H9 (cell line): ENCODE measurements at places on chromosomes 2 and 18.
A peak's percentile ranks its signal among the peaks of the same experiment; 100 is the strongest.

- no peak for DNase-seq
Measured at GRCh38 chr2:113111823-113112287, 15.5 kb upstream of the IL1RN start.

- DNase-seq = no peak
Measured at GRCh38 chr2:108345951-108346350, 31.8 kb upstream of the SULT1C4 start.

DNA sequence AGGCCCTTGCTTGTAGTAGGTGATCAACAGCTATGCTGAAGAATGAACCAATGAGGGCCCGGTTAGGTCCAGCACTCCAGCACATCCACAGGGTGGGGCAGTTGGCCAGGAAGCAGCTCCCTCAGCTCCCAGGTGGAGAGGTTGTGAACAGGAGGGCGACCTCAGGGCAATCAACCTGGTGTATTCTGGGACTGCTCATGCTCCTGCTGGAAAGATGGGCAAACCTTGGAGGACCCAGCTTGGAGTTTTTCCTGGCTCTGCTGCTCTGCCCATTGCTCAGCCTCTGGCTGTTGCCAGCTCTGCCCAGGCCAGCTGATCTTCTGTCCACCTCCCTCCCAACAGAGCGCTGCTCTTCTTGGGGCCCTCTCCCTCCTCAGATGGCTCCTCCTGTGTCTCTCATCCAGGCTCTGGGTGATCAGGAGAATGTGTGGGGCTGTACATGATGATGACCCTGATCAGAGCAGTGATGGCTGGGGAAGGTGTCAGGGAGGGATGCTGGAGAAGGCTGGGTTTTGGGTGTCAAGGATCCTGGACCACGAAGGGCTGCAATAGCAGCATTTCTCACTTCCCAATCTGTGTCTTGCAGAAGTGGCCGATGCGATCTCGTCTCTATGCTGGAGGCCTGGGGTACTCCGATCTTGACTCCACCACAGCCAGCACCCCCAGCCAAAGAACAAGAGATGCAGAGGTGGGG is 3.4 kb downstream of the TCF23 start:
- DNase-seq = peak; percentile 65

DNA sequence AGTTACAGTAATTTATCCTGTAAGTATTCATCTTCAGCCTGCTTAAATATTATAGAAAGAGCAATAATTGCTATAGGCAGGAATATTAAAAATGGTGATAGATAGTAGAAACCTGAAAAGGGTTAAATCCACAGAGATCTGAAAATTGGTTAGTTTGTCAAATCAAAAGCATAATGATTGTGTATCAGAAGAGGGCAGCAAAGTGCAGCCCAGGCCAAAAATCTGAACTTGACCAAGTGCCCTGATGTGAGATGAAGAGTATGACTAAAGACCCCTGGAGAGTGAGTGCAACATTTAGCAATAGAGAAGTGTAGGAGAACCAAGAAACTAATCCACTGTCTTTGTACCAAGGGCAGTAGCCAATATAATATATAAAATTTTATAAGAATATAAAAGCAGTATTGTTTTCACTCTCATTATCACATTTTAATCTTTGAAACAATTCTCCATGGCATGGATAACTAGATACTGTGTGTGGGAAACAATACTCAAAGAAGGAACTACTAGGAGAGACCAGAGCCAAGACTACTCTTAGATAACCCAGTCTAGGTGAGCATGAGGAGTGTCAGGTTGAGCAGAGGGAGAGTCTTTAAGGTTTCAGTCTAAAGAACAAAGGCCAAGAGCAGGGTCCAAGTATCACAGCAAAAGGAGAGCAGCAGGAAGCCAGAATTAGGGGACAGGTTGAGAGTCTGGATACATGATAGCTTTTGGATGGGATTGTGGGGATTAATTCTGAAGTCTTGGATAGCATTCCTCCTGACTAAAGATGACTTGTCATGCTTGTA is 148.7 kb downstream of the CALCRL start:
- DNase-seq = no peak

DNA sequence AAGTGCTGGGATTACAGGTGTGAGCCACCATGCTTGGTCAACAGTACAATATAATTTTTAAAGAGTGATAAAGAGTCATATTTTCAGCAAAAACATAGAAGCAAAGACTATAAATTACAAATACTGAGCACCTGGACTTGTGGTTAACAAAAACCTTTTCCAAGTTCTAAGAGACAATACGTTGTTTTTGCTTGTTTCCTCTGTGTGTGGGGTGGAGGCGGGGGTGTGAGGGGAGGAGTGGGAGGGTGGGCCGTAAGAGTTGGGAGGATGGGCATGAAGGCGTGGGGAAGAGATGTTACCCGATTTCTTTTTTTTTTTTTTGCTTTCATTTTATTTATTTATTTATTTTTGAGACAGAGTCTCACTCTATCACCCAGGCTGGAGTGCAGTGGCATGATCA is 78.0 kb upstream of the WIPF1 start:
- DNase-seq = no peak

DNA sequence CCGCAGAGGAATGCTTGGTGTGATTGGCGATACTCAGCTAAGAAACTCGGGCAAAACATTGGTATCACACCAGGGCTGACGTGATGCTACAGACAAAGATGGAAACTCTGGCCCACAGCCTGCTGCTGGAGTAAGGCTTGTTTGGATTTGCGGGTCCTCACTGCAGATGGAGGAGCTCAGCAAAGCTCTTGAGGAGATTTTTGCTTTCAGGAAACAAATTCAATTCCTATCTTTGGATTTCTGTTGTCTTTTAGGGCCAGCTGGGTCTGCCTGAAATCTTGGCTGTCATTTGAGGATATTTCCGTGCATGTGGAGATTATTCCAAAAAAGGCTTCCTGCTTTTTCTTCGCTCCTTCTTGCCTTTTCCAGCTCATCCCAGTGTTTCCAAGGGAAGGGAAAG is 475.8 kb downstream of the TSN start:
- no peak for DNase-seq

- DNase-seq = no peak
Measured at GRCh38 chr2:140270224-140270623, 1490.0 kb upstream of the NXPH2 start.

GRCh38 chr2:11419781-11420180 is 46.2 kb downstream of the E2F6 start:
- DNase-seq = no peak

DNA sequence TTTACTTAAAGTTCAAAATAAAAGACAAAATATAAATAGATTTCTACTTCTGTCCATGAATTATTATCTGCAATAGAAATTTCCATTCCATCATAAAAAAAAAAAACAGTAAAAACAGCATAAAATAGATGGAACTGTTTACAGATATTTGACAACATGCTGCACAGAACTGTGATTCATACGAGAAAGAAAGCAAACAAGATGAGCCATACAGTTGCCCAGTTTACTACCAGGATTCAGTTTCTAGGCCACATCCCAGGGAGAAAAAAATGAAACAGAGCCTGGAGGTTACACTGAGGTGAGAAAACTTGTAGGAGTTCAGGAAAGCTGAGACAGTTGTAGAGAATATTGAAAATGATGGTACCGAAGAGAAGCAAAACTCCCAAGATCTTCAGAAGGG is 1426.9 kb upstream of the ACVR2A start:
- DNase-seq = no peak

GRCh38 chr2:190452433-190452832 is 44.3 kb downstream of the MFSD6 start:
- DNase-seq = no peak

GRCh38 chr2:195494451-195494850 is 162.6 kb upstream of the SLC39A10 start:
- no peak for DNase-seq

- DNase-seq = no peak
Measured at GRCh38 chr2:24123922-24124580, 782 bp downstream of the FAM228B start.

- DNase-seq = no peak
Measured at GRCh38 chr2:53445383-53446070, 322.1 kb upstream of the CHAC2 start.

GRCh38 chr2:8552293-8552801 is 129.5 kb upstream of the ID2 start:
- DNase-seq = peak; percentile 18

DNA sequence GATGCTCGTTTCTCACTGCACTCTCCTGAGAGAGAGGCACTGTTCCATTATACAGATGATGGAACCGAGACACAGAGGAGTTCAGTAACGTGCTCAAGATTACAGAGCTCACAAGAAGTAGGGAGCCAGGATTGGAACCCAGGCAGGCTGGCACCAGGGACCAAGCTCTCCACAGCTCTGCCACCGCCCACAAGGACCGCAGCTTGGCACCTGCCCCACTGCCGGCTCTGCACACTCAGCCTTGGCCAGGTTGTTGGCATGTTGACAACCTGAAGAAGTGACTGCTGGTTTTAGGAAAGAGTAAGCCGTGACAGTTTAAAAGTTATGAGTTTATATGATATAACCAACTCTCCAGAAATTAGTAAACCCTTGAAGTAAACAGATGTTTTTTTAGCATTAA is 48.0 kb upstream of the ITM2C start:
- no peak for DNase-seq

GRCh38 chr2:232873909-232874641 is 4.0 kb downstream of the SNORC start:
- DNase-seq = no peak

DNA sequence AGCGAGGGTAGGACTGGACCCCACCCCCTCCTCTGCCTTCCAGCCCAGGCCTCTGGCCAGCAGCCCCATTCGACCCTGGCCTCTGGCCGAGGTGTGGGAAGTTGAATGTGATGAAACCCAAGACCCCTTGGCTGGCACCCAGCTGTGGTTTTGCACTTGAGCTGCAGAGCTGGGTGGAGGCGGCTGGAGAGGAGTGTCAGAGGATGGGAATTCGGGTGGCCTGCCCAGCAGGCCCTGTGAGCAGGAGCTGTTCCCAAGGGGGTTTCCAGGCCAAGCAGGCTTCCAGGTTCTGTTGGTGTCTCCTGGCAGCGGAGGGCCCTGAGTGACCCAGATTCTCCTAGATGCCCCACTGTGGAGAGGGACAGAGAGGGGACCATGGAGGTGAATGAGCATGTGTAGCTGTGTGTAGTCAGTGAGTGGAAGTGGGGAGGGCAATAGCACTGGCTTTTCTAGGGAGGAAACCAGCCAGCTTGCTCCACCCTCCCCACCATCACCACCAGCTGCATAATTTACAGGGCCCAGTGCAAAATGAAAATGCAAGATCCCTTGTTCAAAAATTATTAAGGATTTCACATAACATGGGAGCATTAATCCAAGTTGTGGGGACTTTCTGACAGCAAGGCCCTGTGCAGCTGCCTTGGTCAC is 172.2 kb upstream of the HAAO start:
- DNase-seq = no peak

DNA sequence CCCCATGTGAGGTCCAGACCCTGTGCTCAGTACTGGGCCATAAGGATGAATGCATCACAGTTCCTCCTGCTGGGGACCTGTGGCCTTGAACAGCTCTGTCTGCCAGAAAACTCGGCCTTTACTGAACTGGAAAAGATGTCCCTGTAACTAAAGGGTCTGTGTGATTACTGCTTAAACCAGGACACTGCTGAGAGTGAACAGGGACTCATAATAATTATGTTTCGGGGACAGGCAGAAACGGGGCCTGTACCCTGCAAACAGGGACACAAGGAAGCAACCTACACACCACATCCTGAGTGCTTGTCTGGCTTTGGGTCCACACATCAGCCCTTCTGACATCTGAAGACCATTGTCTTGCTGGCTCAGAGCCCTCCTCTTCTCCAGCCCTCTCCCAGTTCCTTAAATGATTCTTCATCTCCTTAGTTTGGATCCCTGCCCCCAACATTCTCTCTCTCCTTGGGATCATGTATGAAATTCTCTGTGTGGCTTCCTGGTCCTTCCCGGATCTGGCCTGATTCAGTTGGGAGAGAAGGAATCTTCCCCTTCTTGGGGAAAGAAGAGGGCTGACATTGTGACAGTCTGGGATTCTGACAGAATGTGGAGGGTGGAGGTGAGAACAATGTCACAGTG is 248.0 kb downstream of the MYCN start:
- DNase-seq = no peak

DNA sequence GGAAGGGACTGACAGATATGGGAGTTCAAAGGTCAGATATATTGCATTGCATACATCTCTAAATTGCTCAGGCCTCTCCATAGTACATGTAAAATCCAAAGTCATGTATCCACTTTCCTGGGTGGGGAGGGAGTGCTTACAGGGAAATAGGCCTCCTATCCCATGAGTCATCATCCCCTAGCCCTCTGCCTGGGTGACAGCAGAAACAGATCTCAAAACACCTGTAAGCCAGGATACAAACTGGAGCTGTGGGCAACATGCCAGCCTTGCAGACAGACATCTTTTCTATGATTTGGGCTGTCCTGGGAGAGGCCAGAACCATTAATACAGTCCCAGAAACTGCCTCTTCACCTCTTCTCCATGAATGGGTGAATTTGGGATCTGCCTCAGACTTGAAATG is 4.8 kb downstream of the ALK start:
- no peak for DNase-seq

- DNase-seq = no peak
Measured at GRCh38 chr2:239551206-239551605, 150.4 kb upstream of the HDAC4 start.

DNA sequence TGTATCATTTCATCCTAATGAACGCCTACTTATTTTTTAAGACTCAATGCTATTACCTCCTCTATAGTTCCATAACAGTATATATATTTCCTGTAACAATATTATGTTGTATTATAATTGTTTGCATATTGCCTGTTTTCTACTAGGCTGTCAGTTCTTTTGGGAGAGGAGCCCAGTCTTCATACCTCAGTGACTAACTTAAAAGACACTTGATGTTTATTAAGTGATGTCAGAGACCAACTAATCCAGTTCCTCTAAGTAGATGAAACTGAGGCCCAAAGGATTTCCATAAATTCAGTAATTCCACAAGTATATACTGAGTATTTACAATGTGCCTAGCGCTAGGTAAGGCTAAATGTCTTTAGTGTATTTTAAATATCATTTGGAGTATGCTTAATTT is 48.9 kb upstream of the AAK1 start:
- DNase-seq = no peak

- no peak for DNase-seq
Measured at GRCh38 chr18:35564795-35565453, 16.6 kb upstream of the GALNT1 start.

- DNase-seq = no peak
Measured at GRCh38 chr2:100107906-100108647, 34.3 kb downstream of the AFF3 start.

DNA sequence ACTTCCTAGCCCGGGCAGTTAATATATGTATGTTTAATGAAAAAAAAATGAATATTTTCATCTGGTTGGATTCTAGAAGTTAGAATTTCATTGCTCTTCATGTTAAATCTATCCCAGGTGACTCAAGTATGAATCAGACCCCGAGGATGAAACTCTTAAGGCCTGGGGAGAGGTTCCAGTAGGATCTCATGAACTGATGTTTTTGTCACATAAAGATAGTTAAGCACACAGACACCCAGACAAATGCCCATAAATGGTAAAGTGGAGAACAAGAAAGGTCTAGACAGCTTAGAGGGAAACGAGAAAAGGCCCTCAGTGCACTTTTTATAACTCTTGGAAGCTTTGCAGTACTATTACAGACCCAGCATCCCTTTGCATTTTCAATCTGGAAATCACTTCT is 114.1 kb downstream of the RIF1 start:
- DNase-seq = no peak

- no peak for DNase-seq
Measured at GRCh38 chr18:58257461-58257860, 213.4 kb downstream of the NEDD4L start.
